Neural crest cell (in vitro differentiated cells): ENCODE measurements at places on chromosomes 16 and 17. TPM values are rescaled to one million over a fixed set of nuclear protein-coding genes. Genes with fewer than 3 reads are reported as not detected.
A peak's percentile ranks its signal among the peaks of the same experiment; 100 is the strongest.

CCL8 gene
- total RNA-seq = not detected in 2 replicates

SPATA22 gene
- total RNA-seq = not detected in 2 replicates

DNA sequence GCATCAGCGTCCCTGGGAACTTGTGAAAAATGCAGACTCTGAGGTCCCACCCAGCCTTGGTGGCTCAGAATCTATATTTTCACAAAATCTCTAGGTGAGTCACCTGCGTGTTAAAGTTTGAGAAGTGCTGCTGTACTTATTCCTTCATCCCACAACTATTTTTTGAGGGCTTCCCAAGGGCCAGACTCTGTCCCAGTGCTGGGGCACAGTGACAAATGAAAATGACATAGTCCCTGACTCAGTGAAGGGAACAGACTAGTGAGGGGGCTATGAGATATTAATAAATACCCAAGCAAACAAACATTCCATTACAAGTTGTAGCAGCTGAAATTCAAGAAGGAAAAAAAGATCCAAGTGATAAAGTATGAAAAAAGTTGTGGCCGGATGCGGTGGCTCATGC is 9.9 kb upstream of the EMP2 start:
- H3K27ac ChIP-seq = peak overlapping the region; percentile 43
- no peak for DNase-seq
- no peak overlapping the region for H3K4me3 ChIP-seq
- H3K4me1 ChIP-seq = peaks cover 12% of the 10 kb centered on the region
- no peaks in the 10 kb centered on the region for H3K36me3 ChIP-seq
- H3K27me3 ChIP-seq = peaks cover 14% of the 10 kb centered on the region

GRCh38 chr17:17942846-17943245 is 29.4 kb downstream of the TOM1L2 start:
- no peak overlapping the region for H3K27ac ChIP-seq
- H3K4me3 ChIP-seq = no peak overlapping the region
- H3K36me3 ChIP-seq = no peaks in the 10 kb centered on the region
- DNase-seq = no peak
- H3K4me1 ChIP-seq = peaks cover 41% of the 10 kb centered on the region

DNA sequence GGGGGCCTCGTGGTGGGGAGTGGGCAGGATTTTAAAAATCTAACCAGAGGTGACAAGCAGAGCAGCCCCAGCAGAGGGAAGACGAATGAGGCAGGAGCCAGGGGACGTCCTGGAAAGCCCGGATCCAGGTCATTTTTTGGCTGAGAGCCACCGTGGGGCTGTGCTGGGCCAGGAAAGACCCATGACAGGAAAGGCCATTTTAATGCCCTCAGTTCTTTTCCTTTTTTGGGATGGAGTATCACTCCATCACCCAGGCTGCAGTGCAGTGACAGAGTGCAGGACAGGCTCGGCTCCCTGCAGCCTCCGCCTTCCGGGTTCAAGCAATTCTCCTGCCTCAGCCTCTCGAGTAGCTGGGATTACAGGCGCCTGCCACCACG is 30.5 kb upstream of the JPH3 start:
- H3K36me3 ChIP-seq = no peaks in the 10 kb centered on the region
- H3K4me1 ChIP-seq = no peaks in the 10 kb centered on the region
- no peak overlapping the region for H3K27ac ChIP-seq
- DNase-seq = no peak

DNA sequence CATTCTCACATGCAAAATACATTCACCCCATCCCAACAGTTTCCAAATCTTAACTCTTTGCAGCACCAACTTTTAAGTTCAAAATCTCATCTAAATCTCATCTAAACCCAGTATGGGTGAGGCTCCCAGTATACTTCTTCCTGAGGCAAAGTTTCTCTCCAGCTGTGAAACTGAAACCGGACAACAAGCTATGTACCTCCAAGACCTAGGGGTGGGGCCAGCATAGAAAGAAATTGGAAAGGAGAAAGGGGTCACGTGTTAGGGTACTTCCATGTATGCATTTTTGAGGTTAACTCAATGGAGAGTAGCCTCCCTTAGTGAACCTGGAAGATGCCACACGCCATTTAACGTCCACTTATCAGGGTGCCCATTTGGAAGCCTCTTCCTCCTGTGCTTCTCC is 23.9 kb upstream of the LRRC75A start:
- no peak overlapping the region for H3K27ac ChIP-seq
- H3K27me3 ChIP-seq = no peaks in the 10 kb centered on the region
- DNase-seq = no peak
- peaks cover 50% of the 10 kb centered on the region for H3K4me1 ChIP-seq
- no peaks in the 10 kb centered on the region for H3K36me3 ChIP-seq
